Psoas muscle (tissue), 8 donors: ENCODE measurements at places on chromosomes 1 and 21. TPM values are rescaled to one million over a fixed set of nuclear protein-coding genes. Genes with fewer than 3 reads are reported as not detected.

GRCh38 chr1:212520746-212521145, 87.8 kb upstream of the ATF3 start:
- DNase-seq, result no peak

GRCh38 chr1:90989990-90990389, 31.8 kb downstream of the ZNF644 start:
- no peak for DNase-seq

- DNase-seq, result no peak
Measured at GRCh38 chr1:50970931-50971582, 1.0 kb downstream of the CDKN2C start.

Gene SERPINC1
- 0.22 TPM for total RNA-seq

Gene EIF3I
- 238 TPM for total RNA-seq

Gene GPR153
- 3.5 TPM for total RNA-seq

DNA sequence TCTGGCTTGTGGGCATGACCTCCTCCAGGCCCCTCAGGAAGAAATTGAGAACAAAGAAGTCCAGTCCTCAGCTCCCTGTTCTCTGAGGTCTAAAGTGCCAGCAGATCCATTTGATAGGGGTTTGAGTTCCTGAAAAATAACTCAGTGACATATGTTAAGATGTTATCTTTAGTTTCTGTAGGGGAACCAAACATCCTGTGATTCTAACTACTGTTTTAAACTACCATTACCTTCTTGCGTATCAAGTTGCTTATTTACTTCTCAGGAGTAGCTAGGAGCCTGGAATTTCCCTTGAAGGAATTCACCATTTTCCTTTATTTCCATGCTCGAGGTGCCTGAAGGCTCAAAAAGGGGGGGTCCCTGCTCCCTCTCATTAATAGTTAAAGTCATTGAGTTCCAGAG, 18.8 kb upstream of the LIN9 start:
- DNase-seq, result no peak

- DNase-seq, result no peak
Measured at GRCh38 chr1:216822480-216822879, 99.3 kb upstream of the ESRRG start.

DNA sequence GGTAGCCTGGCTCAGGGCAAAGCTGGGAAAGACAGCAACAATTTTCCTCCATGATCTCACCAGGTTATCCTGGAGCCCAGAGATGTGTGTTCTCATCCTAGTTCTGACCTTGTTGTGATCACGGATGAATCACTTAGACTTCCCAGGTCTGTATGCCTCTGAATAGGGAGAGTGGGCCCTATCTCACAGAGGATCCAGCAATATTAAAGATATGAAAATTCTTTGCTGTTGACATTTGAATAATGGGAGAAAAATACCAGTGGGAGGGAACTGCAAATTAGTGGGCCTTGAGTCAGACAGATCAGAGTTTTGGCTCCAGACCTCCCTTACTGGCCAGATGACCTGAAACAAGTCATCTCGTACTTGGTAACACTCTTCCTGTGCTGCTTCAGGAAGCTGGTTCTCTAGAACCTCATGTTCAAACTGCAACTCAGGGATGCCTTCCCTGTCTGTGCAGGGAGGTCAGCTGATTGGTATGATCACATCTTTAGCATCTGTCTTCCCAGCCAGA, 32.8 kb upstream of the RNF19B start:
- DNase-seq, result no peak

Gene DCDC2B
- total RNA-seq, result not detected

DNA sequence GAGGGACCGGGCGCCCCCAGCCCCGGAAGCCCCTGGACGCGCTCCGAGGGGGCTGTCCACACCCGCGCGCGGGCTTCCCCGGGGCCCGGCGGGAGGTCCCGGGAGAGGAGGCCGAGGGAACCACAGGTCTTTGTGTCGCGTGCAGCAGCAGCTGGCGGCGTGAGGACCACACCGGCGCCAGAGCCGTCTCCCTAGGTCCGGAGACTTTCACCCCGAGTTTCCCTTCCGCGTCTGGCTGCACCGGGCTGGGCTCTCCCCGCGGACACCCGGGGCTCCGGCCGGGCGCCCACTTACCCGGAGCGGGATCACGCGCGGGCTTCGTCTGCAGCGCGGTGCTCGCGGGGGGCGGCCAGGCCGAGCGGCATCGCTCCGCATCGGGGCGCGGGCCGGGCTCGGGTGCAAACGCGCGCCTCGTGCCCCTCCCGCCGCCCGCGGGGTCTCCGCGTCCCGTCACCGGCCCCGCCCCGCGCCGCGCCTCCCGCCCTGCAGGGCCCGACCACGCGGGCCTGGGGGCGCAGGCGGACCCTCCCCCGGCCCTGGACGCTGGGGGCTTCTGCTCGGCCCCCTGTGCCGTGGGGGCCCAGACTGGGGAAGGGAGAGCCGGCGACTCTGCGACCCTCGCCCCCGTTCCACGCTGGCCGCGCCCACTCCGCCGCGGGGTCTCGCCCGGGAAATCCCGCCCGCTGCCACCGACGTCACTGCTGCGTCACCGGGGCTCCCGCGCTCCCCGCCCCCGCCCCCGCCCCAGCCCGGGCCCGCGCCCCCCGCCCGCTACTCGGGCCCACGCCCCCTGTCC, at the start of gene GNG4:
GNG4 (minus strand) TSS at position 417 of the 796 bp plus-strand sequence. CDS start 65,946 bp downstream, outside the sequence.
- no peak for DNase-seq
